Prostate gland (tissue), 2 donors: ENCODE measurements at places on chromosomes 2 and 18. TPM values are rescaled to one million over a fixed set of nuclear protein-coding genes. Genes with fewer than 3 reads are reported as not detected.

DNA sequence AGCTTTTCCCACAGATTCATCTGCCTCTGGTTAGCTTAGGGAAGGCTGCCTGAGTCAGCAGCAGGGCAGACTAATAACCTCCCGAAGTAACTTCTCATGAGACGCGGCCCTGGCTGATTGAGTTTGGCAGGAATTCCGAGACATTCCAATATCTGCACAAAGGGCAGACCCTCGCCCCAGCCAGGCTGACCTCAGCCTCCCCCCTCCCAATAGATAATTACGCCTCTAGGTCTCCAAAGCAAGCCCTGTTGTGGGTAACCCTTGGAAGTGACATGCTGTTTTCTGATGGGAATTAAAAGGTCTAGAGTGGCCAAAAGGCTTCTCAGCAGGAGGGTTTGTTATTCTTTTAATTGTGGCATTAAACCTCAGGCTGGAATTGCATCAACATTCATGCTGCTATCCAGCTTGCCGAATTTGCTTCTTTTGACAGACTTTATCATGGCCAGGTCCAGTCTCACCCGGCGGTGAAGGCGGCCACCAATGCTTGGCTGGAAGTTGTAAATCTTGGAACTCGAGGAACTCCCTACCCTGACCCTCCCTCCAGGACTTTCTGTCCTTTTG is 98.0 kb upstream of the SLC14A2 start:
- DNase-seq = no peak

DNA sequence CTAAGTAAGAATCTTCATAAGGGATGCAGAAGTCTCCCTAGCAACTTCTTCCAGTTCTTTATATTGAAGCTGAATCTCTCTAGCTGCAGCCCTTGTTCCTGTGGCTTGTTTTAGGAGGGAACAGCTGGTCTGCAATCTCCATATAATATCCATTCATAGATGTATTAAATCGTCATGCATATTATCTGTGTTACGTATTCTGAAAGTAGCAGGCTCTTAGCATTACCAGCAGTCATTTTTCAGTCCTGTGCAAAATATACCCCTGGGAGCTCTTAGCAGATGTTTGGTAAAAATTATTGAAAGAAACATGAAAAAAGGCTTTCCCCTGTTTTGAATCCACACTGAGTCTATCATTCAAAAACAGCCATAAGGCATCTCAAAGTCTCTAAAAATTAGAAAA is 385.3 kb downstream of the IRS1 start:
- DNase-seq = no peak

- no peak for DNase-seq
These were observed 19.1 kb downstream of the LRP2 start for GRCh38 chr2:169343202-169343601.

DNA sequence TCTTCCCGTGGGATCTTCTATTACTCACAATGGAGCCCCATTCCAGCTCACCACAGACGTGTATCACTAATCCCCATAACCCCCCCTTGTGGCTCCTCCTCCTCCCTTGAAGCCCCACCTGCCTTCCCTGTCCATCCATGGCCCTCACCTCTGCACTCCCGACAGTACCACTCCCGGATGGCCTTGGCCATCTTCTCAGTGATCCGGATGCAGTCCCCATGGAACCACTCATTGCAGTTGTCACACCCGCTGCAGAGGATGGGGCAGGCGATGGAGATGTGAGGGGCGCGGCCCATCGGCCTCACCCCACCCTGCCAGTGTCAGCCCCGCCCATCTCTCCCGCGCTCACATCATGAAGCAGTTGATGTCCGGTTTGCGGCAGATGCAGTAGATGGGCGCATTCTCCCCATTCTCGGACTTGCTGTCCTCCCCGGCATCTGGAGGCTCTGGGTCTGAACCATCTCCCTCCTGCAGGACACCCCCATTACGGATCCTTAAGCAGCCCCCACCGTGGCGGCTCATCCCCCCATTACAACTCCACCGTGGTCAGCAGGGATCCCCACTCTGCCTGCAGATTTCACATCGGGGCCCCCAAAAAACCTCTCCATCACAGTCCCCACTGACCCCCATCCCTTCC is 983 bp downstream of the CXXC1 start:
- DNase-seq = no peak

DNA sequence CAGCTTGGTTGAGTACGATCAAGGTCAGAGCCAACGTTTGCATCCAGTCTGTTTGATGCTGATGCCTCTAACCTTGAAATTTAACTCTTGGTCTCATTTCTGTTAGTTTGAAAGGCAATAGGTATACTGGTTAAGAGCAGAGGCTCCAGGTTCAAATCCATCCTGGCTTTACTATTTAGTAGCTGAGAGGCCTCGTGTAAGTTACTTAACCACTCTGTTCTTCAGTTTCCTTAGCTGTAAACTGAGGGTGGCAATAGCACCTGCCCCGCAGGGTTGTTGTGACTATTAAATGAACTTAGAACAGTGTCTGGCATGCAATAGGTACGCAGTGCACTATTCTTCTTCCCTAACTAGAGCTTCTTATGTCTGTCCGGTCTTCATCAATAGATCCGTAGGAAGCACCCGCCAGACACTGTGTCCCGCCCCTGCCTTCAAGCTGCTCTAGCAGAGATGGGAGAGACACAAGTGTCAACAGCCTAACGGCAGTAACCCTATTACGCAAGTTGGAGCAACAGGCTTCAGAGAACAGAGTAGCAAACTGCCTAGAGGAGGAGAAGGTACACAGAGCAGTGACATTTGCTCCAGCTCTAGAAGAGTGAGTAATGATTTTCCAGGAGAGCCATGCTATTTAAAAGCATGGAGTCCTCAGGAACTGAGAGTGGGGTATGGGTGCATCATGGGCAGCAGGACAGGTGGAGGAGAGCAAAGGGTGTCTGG is 62.7 kb upstream of the ST3GAL5 start:
- DNase-seq = no peak

GRCh38 chr2:101837354-101837753 is 139.8 kb downstream of the MAP4K4 start:
- DNase-seq = no peak

- DNase-seq = no peak
These were observed 586 bp downstream of the STK16 start for GRCh38 chr2:219245899-219246230.

- DNase-seq = no peak
These were observed 24.3 kb downstream of the ERMN start for GRCh38 chr2:157301307-157301706.

DNA sequence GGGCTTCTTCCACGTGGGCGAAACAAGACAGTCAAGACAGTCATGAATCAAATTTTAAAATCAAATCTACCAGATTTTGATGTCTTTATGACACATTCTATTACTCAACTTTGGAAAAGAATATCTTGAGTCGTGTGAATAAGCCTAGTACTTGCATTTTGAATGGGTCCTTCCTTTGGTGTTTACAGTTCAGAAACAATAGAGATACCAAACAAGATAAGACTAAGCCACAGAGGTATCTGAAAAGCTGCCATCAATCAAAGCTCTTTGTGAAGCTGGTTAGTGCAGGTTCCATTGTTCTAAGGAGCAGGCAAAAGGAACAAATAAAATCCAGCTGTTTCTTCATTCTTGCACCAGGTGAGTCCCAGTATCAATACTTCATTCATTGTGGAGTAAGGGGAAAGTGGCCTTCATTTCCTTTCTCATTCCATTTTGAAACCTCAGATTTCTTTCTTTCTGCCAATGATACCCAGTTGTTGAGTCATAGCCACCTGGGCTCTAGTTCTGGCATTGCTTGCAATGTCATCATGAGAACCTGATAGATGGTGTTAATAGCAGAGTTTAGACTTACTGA is 151.7 kb upstream of the L3MBTL4 start:
- DNase-seq = no peak

DNA sequence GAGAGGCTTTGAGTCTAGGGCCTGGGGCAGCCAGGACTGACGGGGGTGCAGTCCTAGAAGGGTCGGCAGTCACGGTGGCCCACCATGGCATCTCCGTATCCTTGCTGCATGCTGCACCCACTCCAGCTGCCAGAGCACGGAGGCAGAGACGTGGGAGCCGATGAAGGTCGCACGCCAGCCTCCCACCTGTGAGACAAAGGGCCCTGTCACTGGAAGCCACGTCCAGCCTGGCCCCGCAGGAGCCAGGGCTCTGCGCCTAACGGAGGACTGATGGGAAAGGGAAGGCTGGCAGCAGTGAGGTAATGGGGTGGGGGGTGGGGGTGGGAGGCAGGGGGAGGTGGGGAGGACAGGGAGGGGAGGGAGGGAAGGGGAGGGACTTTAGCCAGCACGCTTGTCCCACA is 21.9 kb downstream of the ITM2C start:
- DNase-seq = no peak

GRCh38 chr2:241036397-241036963 is 38.1 kb downstream of the SNED1 start:
- no peak for DNase-seq

DNA sequence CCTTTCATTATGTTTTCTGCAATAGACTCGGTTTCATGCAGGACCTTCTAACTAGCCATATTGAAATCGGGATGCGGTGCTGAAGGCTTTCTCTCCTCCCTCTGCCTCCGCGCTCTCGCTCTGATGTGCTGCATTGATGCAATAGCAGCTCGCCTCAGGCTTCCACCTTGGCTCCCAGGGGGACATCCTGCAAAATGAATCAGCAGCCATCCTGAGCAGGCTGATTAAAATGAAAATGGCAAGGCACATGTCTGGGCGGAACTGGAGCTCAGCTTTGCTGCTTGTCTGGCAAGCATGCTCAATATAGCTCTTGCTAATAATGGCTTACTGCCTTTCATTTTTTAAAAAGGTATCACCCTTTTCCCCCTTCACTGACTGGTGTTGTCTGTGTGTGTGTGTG is 806 bp upstream of the MYT1L start:
- DNase-seq = no peak

- DNase-seq = no peak
These were observed 98.0 kb upstream of the BZW1 start for GRCh38 chr2:200713704-200714064.

GRCh38 chr2:140085674-140086073 is 1305.5 kb upstream of the NXPH2 start:
- no peak for DNase-seq

GRCh38 chr2:188158337-188159100 is 133.2 kb upstream of the GULP1 start:
- DNase-seq = no peak

GRCh38 chr2:219537657-219538488 is 5.7 kb downstream of the CHPF start:
- no peak for DNase-seq

- DNase-seq = no peak
These were observed 31.9 kb downstream of the TWIST2 start for GRCh38 chr2:238879621-238880377.

DNA sequence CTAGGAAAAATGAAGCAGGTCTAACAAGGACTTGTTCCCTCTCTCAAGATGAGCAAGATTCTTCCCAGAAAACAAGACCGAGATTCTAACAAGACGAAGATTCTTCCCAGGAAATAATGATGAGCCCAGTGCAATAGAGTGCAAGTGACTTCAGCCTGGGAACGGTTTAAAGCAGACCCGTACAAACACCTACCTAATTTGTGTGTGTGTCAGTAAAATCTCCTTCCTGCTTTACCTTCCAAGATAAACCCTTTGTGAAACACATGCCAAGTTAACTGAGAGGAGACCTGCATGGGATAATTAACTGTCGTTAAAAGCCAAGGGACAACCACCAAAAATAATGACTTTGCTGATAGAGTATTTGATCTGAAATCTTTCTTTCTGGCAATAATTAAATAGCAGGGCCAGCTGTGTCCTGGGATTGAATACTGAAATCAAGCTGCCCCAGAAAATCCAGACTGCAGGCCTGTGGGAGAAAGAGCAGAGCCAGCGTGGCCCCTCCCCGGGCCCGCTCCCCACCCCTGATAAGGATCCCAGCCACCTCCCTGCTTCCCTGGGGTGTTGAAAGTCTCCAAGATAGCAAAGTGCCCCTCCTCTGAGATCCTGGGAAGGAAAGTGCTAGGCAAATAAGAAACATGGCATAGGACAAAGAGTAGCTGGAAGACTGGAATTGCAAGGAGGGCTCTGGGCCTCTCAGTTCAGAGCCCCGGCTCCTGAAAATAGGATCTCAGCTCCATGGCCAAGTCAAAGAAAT is 145.5 kb downstream of the CYP26B1 start:
- no peak for DNase-seq

DNA sequence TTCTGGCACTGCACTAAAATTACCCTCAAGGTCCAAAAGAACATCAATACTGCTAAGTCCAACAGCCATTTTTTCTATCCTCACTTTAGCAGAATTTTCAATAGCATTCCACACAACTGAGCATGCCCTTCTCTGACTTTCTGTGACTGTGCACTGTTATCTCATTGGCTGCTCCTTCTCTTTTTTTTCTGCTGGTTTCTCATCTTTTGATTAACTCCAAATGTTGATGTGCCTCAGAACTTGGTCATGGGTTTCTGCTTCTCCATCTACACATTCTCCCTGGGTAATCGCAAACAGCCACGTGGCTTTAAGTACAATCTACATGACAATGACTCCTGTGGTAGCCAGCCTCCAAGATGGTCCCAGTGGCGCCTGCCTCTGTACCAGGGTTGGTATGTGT is 75.0 kb upstream of the CD226 start:
- no peak for DNase-seq

DNA sequence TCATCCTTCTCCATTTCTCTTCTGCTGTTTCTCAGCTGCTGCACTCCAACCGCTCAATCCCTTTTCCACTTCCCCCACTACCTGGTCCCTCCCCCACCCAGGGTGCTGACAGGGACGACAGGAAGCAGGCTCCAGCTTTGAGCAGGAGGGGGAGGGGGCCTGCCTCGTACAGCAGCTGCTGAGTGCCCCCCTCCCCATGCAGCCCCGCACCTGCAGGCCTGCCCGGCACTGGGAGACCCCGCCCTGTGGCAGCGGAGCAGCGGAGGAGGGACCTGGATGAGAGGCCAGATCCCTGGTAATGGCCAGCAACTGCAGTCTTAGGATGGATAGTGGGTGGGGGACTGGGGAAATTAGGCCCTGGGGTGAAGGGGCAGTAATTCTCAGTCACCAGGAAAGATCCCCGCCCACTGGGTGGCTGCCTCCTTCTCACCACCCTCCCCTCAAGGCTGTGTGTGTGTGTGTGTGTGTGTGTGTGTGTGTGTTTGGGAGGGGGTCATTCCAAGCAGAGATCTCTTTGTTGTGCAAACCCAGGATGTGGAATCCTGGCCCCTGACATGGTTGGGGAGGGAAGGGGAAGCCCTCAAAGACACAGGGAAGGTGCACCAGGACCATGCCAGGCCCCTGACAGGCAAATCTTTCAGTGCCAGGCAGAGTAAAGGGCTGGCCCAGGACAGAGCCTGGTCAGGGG is 6.8 kb upstream of the CRYBA2 start:
- no peak for DNase-seq

- DNase-seq = no peak
These were observed 86.4 kb downstream of the LIMS1 start for GRCh38 chr2:108620656-108621055.

GRCh38 chr18:1526991-1527390 is 622.3 kb downstream of the ADCYAP1 start:
- no peak for DNase-seq

- no peak for DNase-seq
These were observed 33.9 kb downstream of the ADRA2B start for GRCh38 chr2:96082211-96083063.

RUFY4 gene
- total RNA-seq = 0.27 TPM

SPDYA gene
- total RNA-seq = 7.3 TPM

SH3RF3 gene
- 17.0 TPM for total RNA-seq

FHOD3 gene
- 52.5 TPM for total RNA-seq

C18orf54 gene
- 5.6 TPM for total RNA-seq

POMC gene
- 31.0 TPM for total RNA-seq

SLC5A7 gene
- total RNA-seq = 0.17 TPM

CYP27A1 gene
- 97.7 TPM for total RNA-seq
